ENCODE measurements at places on chromosomes 3 and 15. TPM values are rescaled to one million over a fixed set of nuclear protein-coding genes. Genes with fewer than 3 reads are reported as not detected.

Gene SPINK8
- total RNA-seq = not detected

Gene LRRN1
- not detected for total RNA-seq

Gene SLC24A5
- total RNA-seq = not detected

Gene ITIH1
- total RNA-seq = not detected

Gene HDGFL3
- 90.2 TPM for total RNA-seq

Gene SEMA5B
- total RNA-seq = not detected

Gene CAMK1
- 2.7 TPM for total RNA-seq

Gene SERPINI2
- not detected for total RNA-seq

Gene CHRNA7
- total RNA-seq = 0.30 TPM

Gene CLDN16
- total RNA-seq = not detected

Gene ARPP21
- total RNA-seq = 1.6 TPM

Gene ACTC1
- total RNA-seq = not detected

Gene CLRN1
- not detected for total RNA-seq

Gene DGKG
- 5.4 TPM for total RNA-seq

Gene ZNF385D
- total RNA-seq = 1.9 TPM

All from A375 (cell line).